ENCODE measurements at places on chromosomes 3 and 15. TPM values are rescaled to one million over a fixed set of nuclear protein-coding genes. Genes with fewer than 3 reads are reported as not detected.
A peak's percentile ranks its signal among the peaks of the same experiment; 100 is the strongest.

DNA sequence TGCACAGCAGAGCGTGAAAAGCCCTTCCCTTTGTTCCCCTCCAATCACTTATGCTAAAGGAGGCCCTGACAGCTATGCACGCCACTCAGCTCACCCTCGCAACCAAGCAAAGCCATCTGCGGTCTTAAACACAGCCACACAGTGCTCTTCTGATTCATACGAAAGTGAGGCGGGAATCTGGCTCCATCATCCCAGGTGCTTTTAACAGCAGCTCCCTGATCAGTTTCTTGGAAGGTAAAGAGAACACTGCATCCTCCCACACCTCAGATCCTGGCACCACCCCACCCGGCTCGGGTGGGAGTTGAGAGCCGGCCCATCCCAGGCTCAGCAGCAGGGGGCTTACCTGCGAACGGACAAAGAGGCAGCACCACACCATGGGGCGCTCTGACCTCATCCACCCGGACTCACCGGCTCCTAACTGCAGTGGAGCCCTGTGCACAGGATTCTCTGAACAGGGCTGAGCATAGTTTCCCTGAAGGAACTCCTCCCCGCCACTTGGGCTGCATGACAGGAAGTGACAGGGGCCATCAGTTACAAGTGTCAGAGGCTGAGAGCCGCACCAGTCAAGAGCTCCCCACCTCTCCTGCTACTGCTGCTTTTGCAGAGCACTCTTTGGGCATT, 114.3 kb upstream of the ARHGEF3 start:
- peak; percentile 87 for DNase-seq

Gene DPPA4
- total RNA-seq, result not detected

DNA sequence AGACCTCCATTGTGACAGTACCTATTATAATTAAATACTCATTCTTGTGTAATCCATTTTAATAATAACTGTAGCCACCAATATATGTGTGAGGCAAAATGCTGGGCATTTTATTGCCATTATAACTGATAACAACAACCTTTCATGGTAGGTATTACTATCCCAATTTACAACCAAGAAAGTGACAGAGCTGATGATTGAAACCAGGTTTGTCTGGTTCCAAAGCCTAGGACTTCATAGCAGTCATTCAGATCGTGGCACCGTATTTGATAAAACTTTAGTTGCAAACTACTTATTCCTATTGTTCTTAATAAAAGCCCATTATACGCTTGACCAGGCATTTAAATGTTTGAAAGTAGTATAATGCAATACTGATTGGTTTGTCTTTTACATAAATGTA, 26.4 kb upstream of the VILL start:
- no peak for DNase-seq

Gene FOXB1
- 3.7 TPM for total RNA-seq

DNA sequence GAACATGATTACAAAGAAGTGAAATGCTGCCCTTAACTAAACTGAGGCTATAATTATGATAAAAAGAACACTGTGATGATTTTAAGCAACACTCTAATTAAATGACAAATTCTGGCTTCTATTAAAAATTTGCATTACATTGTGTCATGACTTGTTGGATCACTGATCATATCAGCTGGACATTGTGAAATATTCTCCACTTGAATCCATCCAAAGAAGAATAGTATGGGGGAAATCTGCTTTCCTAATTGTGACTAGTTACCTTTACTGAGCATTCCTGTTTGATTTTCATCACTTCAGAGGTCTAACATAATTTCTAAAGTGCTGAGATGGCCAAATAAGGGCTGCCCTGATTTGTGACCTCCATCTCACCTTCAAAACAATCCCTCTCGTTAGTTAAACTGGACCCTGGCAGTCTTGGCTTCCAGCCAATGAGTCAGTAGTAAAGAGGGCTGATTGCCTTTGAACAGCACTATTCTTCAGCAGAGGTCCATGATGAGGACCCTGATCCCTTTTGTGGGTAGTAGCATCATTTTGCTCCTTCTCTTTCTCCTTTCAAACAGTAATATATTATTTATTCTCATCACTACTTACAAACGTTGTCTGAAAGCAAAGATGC, 53.5 kb upstream of the LEKR1 start:
- DNase-seq, result no peak

GRCh38 chr15:66620341-66620740, 54.5 kb upstream of the LCTL start:
- no peak for DNase-seq

All from activated CD4-positive, alpha-beta memory T cell treated with anti-CD3 and anti-CD28 coated beads, Interleukin-2, amount 10 ng/mL, durations not matched to agents 7 days and 5 days (primary cell).